ENCODE measurements at places on chromosomes 6 and 20.

DNA sequence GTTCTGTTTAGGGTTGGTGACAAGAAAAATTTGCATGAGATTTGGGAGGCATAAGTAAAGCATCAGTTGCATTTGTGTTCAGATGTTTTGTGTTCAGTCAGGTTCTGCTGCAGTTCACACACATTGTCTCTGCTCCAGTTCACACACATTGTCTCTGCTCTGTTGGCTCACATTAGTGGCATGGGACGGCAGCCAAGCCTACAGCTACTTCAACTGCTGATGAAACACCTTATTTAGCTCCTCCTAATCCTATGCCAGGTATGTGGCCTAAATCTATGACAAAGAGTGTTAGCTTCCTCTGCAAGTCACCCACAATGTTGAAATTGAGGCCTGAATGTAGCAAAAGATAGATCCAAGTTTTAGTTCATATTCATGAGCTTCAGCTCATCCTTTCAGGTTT is 278.1 kb upstream of the SYNCRIP start:
- no peak for DNase-seq

GRCh38 chr6:136326038-136326553 is 36.5 kb upstream of the BCLAF1 start:
- DNase-seq = no peak

DNA sequence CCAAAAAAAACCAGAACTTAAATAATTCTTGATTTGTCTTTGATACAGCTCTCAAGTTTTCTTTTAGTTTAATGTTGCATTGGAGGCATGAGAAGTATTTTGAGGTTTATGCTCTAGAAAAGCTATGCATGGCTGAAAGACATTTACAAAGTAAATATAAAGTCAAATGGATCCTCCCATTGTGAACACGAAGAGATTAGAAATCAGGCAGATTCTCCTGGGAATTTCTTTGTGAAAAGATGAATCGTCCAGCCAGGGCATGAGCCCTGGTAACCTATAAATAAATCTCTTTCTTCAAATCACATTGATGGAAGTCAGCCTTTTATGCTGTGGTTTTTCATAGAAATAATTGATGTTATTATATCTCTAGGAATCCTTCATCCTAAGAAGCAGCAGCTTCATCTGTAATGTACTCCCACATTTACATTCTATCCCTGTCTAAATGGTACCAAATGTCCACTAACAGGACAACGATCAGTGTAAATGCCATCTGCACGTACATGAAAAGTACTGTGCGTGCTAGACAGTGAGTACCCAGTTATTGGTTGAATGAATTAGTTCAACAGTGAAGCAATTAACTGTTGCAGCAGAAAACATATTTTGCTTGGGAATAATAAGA is 143.6 kb downstream of the ALDH8A1 start:
- DNase-seq = no peak

GRCh38 chr6:25655723-25656122 is 3.7 kb downstream of the SCGN start:
- no peak for DNase-seq

DNA sequence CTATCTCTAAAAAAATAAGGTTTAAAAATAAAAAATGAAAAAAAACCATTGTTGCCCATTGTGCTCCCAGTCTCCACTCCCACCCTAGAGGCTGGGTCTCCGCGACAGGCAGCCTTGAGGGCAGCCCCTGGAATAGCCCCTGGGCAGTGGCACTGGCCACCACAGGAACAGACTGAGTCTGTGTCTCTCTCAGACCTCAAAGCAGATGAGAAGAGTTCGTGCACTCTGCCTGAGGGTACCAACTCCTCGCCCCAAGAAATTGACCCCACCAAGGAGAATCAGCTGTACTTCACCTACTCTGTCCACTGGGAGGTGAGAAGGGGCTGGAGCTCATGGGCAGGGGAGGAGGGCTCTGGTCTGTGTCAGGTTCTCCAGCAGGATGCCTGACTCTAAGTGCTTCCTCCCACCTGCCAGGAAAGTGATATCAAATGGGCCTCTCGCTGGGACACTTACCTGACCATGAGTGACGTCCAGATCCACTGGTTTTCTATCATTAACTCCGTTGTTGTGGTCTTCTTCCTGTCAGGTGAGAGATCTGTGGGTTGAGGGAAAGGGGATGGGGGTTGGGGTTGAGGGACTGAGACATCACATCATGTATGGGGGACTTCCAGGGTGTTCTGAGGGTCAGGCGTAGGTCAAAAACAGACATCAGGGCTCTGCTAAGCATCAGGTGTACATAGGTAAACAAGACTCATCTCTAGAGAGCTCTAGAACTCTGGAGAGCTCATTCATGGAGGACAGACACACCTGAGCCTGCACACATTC is 35.6 kb downstream of the TM9SF4 start:
- no peak for DNase-seq

DNA sequence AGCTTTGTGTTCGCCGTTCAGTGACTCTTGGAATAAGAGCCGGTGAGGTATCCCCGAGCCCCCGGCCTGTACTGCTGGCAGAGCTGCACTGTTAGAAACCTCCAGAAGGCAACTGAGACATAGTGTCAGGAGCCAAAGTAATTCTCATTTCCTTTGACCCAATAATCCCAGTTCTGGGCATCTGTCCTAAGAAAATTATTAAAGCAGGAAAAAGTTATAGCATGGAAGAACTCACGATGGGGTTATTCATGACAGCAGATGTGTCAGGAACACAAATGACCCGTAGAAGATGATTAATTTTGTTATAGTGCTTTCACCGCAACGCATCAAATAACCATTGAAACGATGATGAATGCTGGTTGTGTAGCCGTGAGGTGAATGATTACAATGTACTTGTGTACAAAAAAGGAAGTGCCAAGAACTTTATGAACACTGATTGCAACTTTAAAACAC is 20.3 kb downstream of the CYP21A2 start:
- DNase-seq = no peak

- DNase-seq = no peak
Observed at GRCh38 chr6:107368471-107368870, 90.9 kb downstream of the PDSS2 start.

DNA sequence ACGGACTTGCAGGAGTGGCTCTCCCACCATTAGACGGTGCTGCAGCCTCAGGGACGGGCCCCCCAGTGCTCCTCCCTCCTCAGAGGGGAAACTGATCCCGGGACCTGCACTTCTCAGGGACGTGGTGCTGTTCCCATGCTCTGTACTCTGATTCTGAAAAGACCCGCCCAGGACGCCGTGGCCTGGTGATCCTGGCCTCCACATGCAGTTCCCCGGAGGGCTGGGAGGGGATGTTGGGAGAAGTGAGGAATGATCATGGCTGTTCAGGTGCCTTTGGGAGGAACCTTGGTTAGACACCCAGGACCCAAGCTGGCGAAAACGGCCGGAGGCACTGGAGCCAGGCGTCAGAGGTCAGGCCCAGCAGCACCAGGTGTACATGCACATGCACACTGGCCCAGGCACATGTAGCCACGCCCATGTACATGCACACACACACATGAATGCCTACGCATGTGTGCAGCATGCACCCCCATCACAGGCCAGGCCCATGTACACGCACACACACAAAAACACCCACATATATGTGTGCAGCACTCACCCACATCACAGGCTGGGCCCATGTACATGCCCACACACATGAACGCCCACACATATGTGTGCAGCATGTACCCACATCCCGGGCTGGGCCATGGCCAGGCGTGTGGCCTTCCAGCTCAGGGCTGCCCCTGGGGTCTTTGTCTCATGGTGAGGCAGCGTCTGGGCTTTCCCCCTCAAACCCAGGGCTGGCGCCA is 52.6 kb upstream of the DACT2 start:
- DNase-seq = no peak

- DNase-seq = no peak
Observed at GRCh38 chr20:5608104-5608441, 142.1 kb upstream of the SHLD1 start.

- DNase-seq = no peak
Observed at GRCh38 chr6:125812394-125813292, 21.9 kb downstream of the NCOA7 start.

GRCh38 chr6:20652299-20653084 is 118.2 kb downstream of the CDKAL1 start:
- DNase-seq = no peak

DNA sequence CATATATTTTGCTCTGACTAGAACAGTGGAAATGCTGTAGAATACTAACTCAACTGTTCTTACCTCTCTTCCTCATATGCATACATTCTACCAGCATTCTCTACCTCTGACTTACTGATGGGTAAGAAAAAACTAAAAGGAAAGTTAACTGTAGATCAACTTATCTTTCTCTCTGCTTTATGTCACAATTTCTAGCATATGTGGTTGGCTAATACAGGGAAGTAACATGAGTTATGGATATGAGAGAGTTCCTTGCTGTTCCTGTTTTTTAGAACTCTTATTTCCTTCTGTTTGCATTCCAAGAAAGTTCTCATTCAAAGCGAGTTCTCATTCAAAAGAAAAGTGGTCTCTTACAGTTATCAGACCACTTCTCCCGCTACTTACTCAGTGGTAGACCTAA is 226.8 kb upstream of the SGK1 start:
- DNase-seq = no peak

- no peak for DNase-seq
Observed at GRCh38 chr6:88013554-88013953, 34.1 kb upstream of the SPACA1 start.

Measured in stimulated activated CD4-positive, alpha-beta T cell treated with anti-CD3 and anti-CD28 coated beads, Interleukin-2, amount 100 ng/mL, for 48 hours (primary cell).